Stimulated activated CD4-positive, alpha-beta T cell treated with anti-CD3 and anti-CD28 coated beads, TNF-alpha, amount 100 ng/mL, for 1 hour (primary cell): ENCODE measurements at places on chromosomes 13 and 19.

- DNase-seq, result no peak
These were observed 285 bp downstream of the TMEM143 start for GRCh38 chr19:48363500-48363809.

DNA sequence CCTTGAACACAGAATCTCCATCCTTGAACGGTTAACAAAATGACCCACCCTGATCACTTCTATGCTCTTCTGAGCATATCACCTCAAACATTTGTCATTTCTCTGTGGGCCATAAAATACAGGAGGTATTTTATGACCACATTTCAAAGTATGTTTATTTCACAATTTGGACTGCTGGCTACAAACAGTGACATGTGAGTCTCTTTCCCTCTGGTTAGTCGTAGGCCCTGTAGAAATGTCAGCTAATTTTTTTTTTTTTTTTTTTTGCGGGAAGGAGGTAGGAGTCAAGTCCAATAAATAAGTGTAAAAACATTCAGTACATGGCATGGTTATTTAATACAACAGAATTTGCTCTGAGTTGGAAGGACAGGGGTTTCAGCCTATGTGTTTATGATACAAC, 70.7 kb downstream of the FOXO1 start:
- no peak for DNase-seq

DNA sequence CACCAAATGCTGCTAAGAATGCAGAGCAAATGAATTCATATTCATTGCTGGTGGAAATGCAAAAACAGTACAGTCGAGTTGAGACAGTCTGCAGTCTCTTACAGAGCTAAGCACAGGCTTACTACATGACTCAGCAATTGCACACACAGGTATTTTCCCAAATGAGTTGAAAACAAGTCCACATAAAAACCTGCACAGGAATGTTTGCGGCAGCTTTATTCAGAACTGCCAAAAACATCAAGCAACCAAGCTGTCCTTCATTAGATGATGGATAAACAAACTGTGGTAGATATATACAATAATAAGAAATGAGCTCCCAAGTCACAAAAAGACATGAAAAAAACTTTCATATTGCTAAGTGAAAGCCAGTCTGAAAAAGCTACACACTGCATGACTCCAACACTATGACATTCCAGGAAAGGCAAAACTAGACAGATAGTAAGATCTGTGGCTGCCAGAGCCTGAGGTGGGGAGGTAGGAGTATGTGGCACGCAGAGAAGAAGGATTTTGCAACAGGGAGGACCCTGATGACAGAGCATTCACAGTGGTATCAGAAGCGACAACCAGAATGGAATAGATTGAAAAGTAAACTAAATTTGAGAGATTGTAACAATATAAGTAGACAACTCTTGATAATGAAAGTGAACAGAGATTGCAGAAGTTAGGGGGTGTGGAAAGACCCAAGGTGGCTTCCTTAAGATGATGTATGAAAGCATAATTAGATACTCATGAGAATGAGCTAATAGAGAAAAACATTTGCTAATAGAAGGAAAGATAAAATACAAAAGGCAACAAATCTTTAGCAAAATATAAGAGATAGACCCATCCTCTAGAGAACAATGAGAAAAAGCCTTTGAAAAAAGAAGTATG, 52.7 kb downstream of the TSC22D1 start:
- DNase-seq, result no peak

- no peak for DNase-seq
These were observed 95.2 kb downstream of the USP12 start for GRCh38 chr13:27076421-27076820.

- no peak for DNase-seq
These were observed 171.8 kb downstream of the GPC6 start for GRCh38 chr13:93398167-93399035.

GRCh38 chr13:81295177-81295576, 954.3 kb upstream of the SPRY2 start:
- DNase-seq, result no peak

DNA sequence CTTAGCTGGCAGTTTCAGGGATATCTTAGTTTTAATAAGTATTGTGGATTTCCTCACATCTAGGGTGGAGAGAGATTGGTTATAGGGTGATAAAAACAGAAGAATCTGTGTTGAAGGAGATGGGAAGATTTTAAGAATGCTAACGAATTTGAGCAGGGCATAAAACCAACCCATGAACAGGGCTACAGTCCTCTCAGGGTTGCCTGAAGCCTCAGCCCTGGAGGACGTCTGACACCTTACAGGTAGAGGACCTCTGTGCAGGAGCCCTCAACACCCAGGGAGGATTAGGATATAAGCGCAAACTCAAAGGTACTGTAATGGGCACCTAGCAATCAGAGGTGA, 461 bp upstream of the WASF3 start:
- DNase-seq, result no peak

DNA sequence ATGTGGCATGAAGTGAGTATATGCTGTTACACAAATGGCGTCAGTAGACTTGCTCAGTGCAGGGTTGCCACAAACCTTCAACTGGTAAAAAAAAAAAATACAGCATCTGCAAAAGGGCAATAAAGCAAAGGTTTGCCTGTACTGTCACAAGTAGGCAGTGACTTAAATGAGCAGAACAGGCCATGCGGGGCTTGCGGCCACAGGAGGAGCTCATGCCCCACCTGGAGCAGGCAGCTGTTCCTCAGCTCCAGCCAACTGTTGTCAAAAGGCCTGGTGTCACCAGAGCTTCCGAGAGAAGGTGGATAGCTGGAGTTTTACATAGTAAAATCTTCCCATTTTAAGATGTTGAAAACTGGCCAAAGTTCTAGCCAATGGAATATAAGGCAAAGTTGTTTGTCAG, 7.7 kb downstream of the ATP7B start:
- DNase-seq, result no peak

DNA sequence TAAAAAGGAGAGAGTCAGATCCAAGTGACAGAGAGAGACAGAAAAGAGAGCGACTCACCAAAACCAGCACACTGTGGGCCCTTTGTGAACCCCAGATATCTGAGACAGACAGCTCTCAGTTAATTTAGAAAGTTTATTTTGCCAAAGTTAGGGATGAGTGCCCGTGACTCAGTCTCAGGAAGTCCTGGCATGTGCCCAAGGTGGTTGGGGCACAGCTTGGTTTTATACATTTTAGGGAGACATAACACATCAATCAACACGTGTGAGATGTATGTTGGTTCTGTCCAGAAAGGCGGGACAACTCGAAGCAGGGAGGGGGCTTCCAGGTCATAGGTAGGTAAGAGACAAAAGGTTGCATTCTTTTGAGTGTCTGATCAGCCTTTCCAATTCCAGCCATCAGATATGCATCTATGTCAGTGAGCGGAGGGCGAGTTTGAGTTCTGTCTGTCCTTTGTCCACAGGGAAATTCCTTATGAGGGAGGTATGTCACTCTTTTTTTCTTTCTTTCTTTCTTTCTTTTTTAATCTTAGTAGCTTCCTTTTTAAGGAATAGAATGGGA, 37.2 kb upstream of the ATP11A start:
- no peak for DNase-seq

GRCh38 chr13:37475966-37476365, 122.6 kb downstream of the POSTN start:
- DNase-seq, result no peak

DNA sequence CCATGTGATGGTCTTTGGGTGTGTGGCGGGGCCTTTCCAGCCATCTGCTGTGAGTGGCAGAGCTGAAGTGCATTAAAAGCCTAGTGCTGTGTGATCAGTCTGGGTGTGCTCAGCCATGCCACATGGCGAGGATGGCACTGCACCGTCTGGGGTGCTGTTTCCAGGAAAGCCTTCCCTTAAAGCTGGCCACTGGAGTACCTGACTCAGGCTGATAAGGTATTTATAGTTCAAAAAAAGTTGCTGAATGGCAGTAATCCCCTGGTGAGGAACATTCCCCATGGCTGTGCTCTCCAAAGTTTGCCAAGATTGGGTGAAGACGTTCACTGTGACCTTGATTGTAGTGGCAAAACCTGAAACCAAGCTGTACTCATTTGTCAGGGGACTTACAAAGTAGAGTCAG, 6.0 kb downstream of the GPI start:
- no peak for DNase-seq

- no peak for DNase-seq
These were observed 265.6 kb downstream of the TDRD3 start for GRCh38 chr13:60662595-60662994.

- peak; percentile 98 for DNase-seq
These were observed at the start of gene PCSK4 for GRCh38 chr19:1490311-1491113. PCSK4 (minus strand) TSS chr19:1490350; CDS start chr19:1490346, 4 bp downstream.

- no peak for DNase-seq
These were observed 2.7 kb upstream of the RAP2A start for GRCh38 chr13:97431171-97431764.

DNA sequence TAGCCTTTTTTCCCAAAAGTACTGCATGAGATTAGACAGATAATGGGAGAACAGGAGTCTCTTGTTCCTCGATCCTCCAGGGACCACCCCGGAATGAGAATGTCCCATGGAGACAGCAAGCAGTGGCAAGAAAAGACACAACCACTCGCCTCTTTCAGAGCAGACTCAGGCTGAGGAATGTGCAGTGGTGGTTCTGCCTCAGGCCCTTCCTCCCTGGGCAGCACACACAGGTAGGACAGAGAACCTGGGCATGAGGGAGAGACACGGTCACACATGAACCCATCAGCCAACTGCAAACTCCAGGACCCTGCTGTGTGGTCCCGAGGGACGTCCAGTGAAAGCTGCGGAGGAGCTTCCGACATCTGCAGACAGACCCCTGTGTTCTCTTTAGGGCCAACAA, 31.0 kb downstream of the CRYL1 start:
- no peak for DNase-seq

GRCh38 chr19:3976495-3977241, 5.8 kb upstream of the DAPK3 start:
- DNase-seq, result no peak

DNA sequence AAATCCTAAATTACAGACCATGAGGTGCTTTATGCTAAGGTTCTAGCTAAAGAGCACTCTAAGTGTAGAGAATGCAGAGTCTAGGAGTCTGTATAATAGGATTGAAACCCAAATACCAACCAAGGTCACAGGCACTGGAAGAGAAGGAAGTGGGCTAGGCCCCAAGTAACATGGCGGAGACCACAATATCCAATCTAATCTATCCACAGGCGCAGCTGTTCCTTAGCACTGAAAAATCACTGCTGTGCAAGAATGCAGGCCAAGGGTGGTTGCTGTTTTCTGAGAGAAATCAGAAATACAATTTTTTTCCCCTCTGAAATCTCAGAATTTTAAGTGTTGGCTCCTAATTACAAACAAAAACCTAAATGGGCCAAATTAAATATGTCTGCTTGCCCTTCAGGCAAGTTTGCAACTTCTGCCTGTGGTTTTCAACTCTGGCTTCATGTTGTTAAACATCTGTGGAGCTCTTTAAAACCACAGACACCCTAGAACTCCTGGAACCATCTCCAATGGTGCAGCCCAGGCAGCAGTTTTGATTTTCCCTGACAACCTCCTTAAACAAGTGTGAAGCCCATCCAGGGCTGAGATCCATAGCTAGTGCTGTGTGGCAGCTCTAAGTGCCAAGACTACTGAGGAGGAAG, 6.1 kb downstream of the RANBP3 start:
- DNase-seq, result no peak

- DNase-seq, result no peak
These were observed 65.1 kb downstream of the CHST8 start for GRCh38 chr19:33686687-33687480.

- no peak for DNase-seq
These were observed 5.1 kb upstream of the TGFBR3L start for GRCh38 chr19:7909471-7910067.

GRCh38 chr13:22789027-22789593, 391.7 kb upstream of the SGCG start:
- DNase-seq, result no peak

DNA sequence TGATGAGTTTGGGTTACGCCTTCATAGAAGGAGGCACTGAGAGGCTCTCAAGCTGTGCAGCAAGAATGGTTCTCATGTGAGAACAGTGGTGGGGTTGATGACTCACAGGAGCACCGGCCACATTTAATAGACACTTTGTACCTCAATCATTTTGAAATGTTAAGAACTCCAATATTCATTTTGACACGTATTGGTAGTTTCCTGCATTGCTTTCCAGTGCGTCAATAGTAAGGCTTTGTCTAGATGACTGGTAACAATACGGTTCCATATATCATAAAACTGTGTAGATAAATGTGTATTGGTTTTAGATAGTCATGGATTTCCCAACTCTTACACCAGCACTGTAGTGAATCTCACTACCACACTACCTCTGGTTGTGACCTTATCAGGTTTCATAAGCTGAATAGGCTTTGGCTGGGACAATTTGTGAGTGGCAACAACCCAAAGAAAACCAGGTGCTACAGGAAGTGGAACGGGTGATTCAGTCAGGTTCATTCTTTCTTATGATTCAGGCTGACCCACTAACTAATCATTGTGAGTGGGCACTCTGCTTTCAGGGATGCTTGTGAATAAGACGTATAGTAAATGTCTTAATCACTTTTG, 362.6 kb downstream of the KLF5 start:
- DNase-seq, result no peak

DNA sequence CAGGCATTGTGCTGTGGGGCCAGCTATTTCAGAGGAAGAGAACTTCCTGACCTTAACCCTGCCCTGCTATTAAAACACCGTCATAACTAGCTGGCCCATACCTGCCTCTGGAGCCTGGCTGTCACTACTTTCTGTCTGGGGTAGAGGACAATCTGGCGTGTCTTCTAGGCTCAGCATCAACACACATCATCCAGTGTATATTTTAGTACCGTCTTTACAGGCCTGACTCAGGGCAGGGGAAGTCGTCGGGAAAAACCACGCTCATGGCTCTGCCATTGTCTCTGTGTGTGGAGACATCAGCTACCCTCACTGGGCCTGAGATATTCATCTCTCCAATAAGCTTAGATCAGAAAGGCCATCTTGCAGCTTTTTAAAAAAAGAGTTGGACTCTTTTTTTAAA, 151.1 kb downstream of the KATNAL1 start:
- DNase-seq, result no peak

- no peak for DNase-seq
These were observed 57.2 kb downstream of the SPATA13 start for GRCh38 chr13:24217601-24218281.

GRCh38 chr13:42477596-42478190, 96.3 kb upstream of the TNFSF11 start:
- DNase-seq, result no peak

GRCh38 chr13:29434217-29434945, 161.1 kb downstream of the SLC7A1 start:
- DNase-seq, result no peak

DNA sequence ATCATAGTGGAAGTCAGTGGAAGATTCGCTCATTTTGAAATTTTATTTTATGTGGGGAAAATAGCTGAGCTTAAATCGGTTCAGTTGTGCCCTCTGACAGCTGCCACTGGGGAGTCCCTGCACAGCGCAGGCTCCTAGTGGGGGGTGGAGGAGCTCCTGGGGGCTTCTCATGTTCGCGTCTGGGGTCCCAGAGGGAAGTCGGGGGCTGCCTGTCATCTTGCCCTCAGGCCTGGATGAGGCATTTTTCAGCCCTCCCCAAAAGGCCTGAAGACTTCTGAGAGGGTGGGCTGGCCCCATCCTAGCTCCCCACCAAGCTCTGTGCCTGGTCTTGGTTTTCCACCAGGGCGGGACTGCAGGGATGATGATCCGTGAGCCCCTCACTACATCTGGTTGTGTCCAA, 82.1 kb downstream of the CHST8 start:
- DNase-seq, result no peak
